ENCODE measurements at places on chromosomes 2 and 18.

- DNase-seq = no peak
Observed at GRCh38 chr2:171217330-171217729, 56.6 kb upstream of the TLK1 start.

- DNase-seq = no peak
Observed at GRCh38 chr2:88942798-88943197, 251.3 kb downstream of the RPIA start.

DNA sequence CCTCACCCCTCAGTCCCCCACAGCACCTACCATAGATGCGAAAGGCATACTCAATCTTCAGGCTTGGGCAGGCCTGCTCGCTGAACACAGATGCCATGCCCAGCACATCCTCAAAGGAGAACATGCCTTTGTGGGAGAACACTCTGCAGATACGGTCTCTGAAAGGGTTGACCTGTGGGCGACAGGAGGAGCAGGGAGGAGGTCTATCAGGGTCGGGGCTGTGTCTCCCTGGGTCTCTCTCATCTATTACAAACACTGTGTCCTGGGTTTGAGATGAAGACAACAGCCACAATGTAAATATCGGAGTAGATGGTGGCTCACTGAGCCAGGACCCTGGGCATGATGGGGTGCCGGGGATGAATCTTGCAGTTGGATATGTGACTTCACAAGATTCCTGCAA is 46.0 kb downstream of the CIB4 start:
- no peak for DNase-seq

DNA sequence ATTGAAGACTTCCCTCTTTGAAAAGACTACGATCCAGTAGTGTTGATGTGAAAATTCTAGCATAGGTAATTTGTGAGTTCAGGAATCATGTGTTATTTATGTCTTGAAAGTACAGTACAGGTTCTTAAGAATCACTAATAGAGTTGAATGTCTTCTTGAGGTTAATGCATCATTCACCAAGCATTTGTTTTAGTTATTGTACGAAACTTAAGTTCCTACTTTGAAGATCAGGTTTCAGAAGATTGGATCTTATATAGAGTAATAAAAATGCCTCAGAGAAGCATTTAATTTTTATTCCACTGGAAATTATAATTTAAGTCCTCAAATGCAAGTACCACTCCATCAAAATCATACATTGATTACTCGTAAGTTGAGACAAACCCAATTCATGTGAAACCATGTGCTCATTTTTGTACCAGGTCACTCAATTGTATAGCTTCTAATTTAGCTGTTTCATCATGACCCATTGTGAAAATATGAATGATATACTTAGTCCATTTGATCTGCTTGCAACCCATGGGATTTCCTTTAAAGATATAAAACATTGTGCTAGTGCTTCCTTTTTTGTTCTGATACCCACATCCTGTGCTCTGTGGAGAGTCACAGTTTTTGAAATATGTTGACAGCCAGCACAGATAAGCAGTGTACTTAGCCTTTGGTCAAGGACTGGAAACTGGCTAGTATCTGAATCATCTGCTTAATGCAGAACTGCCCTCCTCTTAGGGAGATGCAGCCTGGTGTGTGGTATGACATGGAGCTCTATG is 22.5 kb upstream of the RAB27B start:
- DNase-seq = no peak

DNA sequence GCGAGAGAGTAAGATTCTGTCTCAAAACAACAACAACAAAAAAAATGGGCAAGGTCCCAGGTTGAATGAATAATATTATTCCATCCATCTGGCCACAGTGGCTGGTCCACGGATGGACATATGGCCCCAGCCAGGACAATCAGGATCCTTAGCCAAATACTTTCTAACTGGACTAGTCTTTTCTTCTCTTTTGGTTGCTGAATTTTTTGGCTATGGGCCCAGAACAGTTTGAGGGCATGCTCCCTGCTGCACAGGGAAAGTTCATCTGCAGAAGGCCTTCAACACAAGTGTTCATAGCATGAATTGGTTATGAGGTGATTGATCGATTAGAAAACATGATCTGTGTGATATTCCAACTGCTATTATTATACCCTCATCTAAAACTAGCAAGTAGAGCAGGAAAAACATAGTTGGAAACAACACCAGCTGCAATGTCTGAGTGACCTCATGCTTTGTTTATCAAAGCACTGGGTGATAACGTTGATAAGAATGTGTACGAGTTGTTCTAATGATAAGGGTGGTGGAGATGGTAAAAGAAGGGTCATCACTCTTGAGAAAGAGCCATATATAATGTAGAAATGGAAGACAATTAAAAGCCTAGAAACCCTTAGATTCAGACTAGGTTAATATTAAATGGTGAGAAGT is 47.8 kb upstream of the RNF103 start:
- DNase-seq = no peak

- no peak for DNase-seq
Observed at GRCh38 chr2:86788165-86788564, 2.5 kb downstream of the CD8A start.

GRCh38 chr2:241546771-241547498 is 11.6 kb upstream of the BOK start:
- no peak for DNase-seq

DNA sequence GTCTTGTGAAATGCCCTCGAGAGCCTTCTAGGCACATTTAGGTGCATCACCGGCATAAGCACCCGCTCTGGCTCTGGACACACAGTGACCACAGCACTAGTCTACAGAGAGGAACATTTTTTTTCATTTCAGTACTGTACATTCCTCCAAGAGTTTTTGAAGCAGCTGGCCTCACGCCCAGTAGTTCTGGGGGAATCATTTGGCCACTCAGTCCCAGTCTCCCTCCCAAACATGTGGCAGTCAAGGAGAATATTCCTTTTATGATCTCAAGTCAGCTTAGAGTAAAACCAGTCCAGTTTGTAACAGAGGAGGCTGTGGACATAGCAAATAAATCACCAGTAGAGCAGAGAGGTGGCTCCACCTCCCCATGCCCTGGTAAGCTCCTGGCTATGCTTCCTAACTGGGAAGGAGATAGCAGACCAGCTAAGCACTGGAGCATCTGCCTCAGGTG is 48.1 kb downstream of the KCNE4 start:
- no peak for DNase-seq

DNA sequence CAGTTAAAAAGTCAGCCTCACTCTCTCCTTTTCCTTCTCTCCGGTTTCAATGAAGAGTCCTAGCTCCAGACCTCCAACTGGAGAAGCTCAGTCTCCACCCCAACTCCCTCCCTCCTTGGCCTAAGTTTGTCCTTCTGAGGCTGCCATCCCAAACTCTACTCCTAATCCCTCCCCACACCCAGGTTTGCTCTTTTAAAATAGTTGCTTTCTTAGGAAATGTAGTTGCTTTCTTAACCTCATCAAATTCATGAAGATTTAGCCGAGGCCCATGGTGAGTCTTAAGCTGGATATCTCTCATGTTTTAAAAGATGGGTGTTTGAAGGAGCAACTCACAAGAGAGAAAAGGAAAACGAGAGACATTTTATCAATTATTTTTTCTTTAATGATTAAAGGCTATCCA is 937 bp upstream of the LANCL1 start:
- peak; percentile 39 for DNase-seq

- DNase-seq = no peak
Observed at GRCh38 chr2:101644842-101645383, 52.6 kb upstream of the MAP4K4 start.

GRCh38 chr2:24011250-24012104 is 1.6 kb downstream of the MFSD2B start:
- DNase-seq = no peak

DNA sequence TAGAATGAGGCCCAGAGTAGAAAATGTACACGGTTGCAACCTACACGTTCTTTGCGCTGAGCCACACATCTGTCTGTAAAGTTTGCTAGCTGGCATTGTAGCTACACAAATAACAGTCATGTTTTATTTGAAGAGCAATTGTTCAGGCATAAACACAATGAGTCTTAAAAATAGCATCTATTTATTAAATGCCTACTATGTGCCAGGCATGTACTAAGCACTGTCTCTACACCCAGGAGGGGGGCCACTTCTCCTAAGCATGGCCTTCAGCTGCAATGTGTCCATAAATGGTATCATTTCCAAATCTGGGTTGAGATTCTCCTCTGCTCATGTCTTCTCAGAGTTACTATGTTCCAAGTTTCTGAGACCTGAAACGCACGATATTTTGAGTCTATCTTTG is 156.1 kb upstream of the LMAN1 start:
- DNase-seq = no peak

GRCh38 chr18:7096838-7097237 is 20.8 kb downstream of the LAMA1 start:
- DNase-seq = no peak

- no peak for DNase-seq
Observed at GRCh38 chr2:39540414-39540813, 103.3 kb upstream of the MAP4K3 start.

All from NCI-H1417 (cell line).